Nucleus accumbens (tissue), 56 donors: ENCODE measurements at places on chromosomes 7 and 10.

GRCh38 chr7:106050746-106051117, 61.4 kb downstream of the SYPL1 start:
- DNase-seq, result no peak

GRCh38 chr10:107546986-107547385, 382.5 kb upstream of the SORCS1 start:
- DNase-seq, result no peak

- no peak for DNase-seq
Observed at GRCh38 chr7:50704844-50705243, 77.9 kb downstream of the GRB10 start.

GRCh38 chr7:82172881-82173280, 270.7 kb downstream of the CACNA2D1 start:
- no peak for DNase-seq

GRCh38 chr7:134630893-134631292, 15.8 kb upstream of the BPGM start:
- DNase-seq, result no peak

DNA sequence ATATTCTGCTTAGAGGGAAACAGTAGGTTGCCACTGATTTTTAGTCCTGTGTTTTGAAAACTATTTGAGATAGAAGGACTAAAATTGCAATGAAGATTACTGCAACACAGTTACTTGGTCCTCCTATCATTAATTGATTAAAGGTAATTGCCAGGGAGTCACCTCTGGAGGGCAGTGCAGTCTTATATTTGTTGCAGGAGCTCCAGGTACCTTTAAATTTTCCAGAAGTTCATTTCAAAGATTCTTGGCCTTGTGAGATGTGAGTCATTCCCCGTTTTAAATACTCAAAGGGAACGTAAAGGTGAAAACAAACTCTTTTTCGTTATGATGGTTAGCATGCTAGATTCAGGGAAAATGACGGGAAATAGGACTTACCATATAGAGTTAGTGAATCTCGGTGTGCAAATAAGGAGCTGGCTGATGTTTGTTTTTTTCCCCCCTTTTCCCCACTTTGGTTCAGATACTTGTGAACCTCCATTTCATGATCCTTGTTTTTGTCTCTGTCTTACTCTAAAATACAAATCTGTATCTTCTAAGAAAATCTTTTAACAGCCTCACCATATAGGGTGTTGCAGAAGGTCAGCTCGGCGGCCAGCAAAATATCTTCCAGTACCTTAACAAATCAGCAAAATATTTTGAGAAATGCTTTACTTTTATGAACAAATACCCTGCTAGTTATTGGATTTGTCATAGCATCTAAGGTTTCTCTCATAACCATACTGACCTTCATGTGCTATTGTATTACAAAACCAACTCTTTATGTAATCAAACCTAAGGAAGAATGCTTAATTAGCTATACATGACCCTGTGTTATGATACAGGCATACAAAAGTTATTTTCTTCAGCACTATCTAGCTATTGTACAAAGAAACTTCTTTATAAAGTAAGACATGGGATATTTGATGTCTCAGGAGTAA, 143.0 kb upstream of the HDAC9 start:
- peak; percentile 74 for DNase-seq

DNA sequence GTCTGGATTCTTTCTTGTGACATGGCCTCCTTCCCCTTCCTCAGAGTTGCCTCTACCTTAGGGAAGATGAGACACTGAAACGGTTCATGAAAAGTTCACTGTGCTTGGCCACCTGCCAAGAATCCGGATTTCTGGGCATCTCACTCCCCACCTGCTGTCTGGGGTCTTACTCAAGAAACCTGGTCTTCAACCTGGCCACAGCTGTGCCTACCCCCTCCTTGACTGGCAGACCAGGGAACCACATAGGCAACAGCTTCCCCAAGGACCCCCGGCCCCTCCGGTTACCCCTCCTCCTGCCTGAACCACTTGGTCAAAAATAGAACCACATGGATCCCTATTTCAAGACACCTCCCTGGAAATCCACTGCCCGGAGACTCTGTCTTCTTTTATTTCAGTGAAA, 58.7 kb upstream of the NANOS1 start:
- DNase-seq, result no peak

DNA sequence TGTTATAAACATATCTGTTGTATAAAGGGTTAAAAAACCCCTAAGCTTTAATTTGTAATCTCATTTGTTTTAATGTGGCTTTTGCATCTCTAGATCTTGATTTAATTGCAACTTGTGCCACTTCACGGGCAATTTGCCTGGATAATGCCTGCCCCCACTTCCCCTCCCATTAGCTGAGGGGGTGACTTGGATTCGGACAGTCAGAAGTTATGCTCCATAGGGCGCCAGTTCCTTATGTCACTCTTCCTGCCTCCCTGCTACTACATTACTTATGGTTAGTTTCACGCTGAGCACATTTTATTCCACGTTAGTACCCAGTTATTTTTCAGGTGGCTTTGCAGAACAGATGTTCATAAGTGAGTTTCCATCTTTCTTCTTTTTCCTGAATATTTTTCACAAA, 1015.2 kb upstream of the PHF14 start:
- DNase-seq, result no peak

- DNase-seq, result no peak
Observed at GRCh38 chr10:70886921-70887665, 1.3 kb downstream of the PCBD1 start.

DNA sequence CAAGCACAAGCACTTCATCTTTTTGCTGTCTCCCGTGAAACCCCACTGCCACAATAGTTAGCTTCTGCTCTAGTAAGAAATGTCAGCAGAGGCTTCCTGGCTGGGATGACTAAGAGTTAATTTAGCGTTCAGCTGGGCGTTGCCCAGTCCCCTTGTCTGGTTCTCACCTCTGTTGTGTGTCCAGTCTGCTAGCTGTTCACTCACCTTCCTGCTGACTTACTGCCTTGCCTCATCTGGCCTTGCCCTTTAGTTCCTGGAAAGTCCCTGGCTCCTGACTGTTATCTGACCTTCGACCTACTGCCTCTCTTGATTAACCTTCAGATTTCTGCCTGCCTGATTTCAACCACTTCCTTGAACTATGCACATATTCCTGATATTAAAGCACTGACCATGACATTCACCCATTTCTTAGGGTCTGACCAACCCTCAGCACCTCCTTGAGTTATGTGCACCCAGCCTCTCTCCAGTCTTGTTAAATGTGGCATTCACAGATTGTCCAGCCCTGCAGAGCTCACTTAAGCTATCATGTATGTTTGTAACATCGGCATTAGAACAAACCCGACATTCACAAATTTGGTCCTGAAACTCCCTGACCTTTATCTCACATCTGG, 30.3 kb downstream of the C7orf33 start:
- no peak for DNase-seq
